ENCODE measurements at places on chromosomes 3 and 15.

- no peak for DNase-seq
Observed at GRCh38 chr15:48720646-48721045, 75.1 kb upstream of the FBN1 start.

DNA sequence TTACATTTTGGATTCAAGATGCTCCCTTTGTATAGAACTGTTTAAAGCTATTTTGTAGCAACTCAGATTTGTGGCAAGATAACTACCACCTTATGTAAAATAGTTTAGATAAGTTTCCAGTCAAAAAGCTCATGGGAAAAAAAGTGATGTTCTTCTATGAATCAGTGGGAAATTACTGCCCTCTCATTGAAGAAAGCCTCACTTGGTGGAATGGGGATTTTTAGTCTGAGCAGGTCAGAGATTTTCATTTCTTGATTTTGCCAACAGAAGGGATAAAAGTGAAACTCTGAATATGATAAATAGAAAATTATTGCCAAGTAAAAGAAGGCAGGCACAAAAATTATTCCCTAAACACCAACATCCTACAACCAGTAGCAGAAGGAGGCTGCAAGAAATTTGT lies 25.8 kb upstream of the CSTA start:
- no peak for DNase-seq

DNA sequence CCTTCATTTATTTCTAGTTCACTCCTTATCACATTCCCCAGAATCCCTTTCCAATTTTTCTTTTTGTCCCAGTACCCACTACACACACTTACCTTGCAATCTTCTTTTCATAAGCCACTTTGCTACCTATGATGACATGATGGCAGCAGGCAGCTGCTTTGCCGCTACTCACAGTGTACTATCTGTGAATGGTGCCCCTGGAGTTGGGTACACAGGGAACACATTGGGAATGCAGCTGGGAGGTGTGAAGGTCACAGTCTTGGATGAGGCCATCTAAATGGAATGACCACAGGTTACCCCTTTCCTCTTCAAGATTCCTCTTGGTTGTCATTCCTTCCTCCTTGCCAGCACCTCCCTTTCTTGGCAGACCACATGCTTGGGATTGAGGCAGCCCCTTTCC lies 20.8 kb upstream of the TNIK start:
- no peak for DNase-seq

- DNase-seq = no peak
Observed at GRCh38 chr3:122619040-122619439, 41.6 kb downstream of the PARP15 start.

GRCh38 chr15:78021761-78022160 lies 55.8 kb downstream of the TBC1D2B start:
- DNase-seq = no peak

GRCh38 chr3:158258619-158259018 lies 148.7 kb downstream of the RSRC1 start:
- no peak for DNase-seq

DNA sequence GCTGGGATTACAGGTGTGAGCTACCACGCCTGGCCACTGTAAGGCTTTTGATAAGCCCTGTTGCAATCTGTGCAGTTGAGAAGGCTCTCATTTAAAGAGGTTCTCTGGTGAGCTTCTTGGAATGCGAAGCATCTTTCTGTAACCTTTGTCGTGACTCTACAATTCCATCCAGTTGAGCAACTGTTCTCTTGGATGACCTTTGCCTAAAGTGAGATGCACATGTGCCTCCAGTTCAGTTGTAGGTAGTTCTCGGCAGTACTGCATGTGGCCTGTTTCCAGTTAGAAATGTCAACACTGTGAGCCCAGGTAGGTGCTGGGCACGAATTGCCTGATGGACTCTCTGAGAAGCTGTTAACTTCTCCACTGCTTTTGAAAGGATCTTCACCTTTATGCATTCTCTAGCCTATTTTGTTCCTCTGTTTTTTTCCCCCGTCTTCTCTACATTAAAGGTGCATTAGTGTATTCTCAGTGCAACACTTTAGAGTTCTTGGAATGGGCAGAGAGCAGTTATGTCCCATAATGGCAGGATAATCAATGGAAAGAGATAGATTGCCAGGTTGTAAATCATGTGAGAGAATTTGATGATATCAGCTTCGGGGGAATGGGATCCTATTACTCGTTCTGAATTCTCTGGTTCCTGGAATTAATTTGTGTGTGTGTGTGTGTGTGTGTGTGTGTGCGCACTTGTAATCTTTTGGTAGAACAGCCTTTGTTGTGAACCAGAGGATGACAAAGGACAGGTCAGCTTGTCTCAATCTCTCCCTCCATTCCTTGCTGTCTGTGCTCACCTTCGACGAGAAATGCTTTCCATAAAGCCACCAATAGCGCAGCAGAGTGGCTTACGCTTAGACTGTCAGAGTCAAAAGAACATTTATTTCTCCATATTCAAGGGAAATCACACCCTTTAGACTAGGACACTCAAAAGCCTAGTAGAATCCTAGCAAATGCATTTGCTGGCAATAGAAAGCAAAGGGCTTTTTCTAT lies 51.1 kb downstream of the PTPRG start:
- DNase-seq = no peak

GRCh38 chr3:108420926-108421325 lies 89.5 kb downstream of the MYH15 start:
- DNase-seq = no peak

GRCh38 chr15:74523982-74524381 lies 17.0 kb upstream of the ARID3B start:
- no peak for DNase-seq
